ENCODE measurements at places on chromosomes 1 and 21.

- DNase-seq, result no peak
These were observed 34.8 kb downstream of the LRIF1 start for GRCh38 chr1:110928904-110929303.

DNA sequence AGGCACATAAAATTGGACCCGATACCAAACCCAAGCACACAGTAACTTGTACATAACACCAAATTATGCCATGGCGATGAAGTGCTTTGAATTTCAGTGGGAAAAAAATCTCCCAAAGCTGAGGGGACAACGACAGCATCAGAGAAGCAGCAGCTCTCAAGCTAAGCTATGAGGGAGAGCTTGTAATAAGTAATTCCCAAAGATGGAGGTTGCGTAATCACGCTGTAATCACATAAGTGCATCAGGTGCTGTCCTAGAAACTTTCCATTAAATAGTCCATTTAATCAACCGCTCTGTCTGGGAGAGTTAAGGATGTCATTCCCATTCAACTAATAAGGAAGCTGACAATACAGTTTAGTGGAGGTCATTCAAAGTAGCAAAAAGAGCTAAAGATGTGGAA is 37.6 kb upstream of the KRTAP19-8 start:
- DNase-seq, result no peak

DNA sequence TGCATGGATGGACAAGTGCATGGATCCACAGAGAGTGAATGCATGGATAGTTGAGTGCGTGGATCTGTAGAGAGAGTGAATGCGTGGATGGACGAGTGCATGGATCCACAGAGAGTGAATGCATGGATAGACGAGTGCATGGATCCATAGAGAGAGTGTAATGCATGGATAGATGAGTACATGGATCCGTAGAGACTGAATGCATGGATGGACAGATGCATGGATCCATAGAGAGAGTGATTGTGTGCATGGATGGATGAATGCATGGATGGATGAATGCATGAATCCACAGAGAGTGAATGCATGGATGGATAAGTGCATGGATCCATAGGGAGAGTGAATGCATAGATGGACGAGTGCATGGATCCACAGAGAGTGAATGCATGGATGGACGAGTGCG is 153.8 kb downstream of the PCBP3 start:
- no peak for DNase-seq

DNA sequence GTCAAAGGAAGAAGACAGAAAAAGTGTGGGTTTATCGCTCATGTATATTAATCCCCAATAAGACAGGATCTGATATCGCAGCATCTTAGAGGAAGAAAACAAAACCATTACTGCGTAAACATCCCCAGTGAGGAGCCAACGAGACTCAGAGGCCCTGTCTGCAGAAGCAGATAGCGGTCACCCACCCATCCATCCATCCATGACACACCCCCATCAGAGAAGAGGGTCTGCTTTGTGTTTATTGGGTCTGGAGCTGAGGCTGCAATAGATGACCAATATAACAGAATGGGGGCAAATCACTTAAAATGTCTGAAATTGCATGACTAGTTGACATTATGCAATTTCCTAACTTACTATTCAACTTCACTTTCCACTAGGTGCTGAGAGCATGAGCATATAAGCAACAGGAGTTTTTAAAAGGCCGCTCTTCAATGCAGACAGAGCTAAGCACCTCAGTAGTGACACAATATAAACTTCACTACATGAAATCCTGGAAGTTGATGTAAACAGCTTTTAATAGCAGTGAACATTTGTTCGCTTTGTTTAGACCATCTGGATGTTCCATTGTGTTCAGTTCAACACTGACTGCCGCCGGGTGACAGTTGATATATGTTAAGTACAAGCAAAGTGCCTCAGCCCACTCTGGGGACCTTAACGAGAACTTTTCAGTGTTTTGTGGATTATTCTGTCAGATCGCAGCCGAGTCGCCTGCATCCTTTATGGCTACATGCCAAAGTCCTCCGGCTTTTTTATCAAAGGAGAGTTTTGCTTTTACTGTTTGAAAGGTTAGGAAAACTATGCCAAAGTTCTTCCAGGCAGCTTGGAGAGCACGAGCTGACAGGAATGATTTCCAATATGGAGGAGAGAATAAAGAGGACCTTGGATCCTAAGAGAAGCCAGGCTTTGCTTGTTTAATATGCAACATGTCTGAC is 167.5 kb downstream of the ZNF281 start:
- no peak for DNase-seq
